CD4-positive, alpha-beta T cell treated with Interleukin-6 at 100 ng/mL for 8 hours (primary cell): ENCODE measurements at places on chromosomes 3 and 15.

DNA sequence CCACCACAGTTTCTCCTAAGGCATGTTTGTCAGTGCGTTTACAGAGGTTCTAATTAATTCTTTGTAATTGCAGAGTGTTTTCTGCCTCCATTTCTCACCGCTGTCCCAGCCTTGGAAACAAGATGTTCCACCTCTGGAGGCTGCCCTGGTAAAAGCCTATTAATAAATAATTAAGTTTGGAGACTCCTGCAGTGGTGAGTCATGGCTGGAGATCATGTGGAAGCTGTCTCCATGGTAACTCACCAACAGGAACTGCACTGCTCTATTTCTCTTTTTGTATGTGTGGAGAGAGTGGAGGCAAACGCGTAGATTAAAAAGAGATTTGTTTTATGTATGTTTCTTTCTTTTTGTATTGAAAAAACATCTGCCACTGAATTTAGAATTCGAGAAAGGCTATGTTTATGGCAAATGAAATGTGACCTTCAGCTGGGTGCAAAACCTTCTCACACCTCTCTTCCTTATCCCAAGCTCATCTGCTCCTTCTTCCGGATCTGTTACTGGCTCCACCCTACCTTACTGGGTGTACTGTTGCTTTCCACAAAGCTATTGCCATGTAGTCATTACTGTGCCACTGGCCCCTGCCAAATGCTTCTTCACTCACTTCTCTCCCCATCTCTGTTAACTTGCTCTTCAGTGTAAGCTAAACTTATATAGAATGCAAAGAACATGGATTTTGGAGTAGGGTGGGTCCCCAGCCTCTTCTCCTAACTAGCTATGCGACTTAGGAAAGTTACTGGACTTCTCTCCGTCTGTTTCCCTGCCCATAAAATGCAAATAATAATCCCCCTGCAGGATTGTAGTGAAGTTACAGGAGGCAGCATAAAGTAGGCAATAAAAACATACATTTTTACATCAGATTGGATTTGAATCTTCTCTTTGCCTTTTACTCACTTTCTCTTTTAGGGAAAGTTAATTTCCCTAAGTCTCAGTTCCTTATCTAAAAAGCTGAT is 778.5 kb downstream of the NTRK3 start:
- DNase-seq = no peak

DNA sequence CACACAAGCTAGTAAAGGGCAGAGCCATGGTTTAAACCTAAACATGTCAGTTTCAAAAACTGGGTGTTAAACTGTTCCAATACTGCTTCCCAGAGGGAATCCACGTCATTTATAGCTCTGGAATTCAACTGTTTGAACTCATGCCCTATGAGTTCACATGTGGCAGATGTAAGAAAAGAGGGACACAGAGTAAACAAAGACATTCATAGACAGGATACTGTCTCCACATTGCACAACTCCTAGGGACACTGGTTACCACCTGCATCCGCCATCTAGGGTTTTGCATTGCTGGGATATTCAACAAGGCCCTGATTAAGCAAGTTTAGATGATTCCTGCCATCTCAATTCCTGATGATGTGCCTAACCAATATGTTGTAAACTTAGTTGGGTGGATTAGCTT is 134.1 kb upstream of the COL8A1 start:
- no peak for DNase-seq

DNA sequence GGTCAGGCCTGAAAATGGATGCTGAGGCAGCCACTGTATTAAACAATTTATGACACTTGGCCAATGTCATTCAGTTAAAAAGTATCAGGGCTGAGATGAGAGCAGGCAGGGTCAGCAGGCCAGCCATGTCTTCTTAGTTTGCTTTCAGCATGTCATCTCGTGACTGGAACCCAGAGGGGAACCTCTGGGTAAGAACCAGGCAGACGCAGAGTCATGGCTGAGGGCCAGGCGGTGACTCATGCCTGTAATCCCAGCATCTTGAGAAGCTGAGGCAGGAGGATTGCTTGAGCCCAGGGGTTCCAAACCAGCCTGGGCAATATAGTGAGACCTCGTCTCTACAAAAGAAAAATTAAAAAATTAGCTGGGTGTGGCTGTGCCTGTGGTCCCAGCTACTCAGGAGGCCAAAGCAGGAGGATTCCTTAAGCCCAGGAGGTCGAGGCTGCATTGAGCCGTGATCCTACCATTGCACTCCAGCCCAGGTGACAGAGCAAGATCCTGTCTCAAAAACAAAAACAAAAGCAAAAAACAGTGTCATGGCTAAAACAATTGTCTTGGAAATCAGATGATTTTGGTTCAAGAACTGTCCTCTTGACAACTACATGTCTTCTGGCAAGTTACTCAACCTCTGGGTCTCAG is 11.7 kb downstream of the BCL2L10 start:
- DNase-seq = no peak

- no peak for DNase-seq
These were observed 165.2 kb downstream of the ISL2 start for GRCh38 chr15:76501726-76502125.

GRCh38 chr15:101023501-101024072 is 104.4 kb downstream of the LRRK1 start:
- DNase-seq = no peak

DNA sequence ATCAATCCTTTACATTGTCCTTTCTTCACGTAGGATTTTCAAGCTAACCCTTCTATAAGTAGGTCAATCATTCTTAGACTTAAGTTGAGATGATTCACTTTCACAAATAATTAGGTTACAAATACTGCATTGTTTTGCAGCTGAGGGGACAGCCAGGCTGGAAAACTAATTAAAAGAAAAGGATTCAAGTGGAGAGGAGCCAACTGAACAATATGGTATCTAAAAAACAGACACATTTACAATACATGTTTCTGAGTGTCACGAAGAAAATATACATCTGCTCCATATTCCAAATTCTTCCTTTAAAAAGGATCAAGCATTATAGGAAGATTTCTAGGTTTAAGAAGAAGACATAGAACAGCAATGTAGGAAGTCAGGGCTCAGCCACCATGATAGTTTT is 70.2 kb downstream of the PEAK1 start:
- DNase-seq = no peak

DNA sequence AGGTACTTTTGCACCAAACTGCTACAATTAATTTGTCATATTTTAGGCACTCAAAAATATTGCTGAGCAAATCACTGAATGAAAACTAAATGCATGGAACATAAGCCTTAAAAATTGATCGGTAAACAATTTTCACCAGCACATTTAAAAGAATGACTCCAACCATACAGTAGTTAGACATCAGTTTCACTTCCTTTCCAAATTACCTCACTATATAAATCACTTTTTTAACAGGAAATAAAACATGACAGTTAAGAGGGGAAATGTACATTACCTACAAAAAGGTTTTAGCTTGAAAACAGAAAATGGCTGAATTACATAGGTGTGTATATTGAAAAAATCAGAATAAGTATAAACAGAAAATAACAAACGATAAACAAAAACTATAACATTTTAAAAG is 108.4 kb downstream of the SERPINI1 start:
- DNase-seq = no peak

DNA sequence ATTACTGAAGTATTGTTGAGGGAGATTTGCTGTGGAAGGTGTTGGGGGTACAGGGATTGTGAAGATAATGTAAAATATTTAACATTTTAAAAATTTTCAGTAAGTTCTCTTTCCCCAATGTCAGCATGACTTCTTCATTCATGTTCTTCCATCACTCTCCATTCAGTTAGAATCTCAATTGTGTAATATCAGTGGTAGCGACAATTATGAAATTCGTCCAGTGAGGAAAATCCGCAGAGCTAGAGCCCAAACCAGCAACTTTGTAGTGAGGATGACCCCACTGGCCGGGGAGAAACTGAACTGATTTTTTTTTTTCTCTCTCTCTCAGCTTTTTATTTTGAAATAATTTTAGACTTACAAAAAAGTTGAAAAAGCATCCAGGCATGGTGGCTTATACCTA is 171.7 kb downstream of the PGPEP1L start:
- no peak for DNase-seq

- DNase-seq = no peak
These were observed 107.1 kb upstream of the LINGO1 start for GRCh38 chr15:77739591-77740378.
